Stimulated activated CD8-positive, alpha-beta memory T cell treated with anti-CD3 and anti-CD28 coated beads, Interleukin-2, amount 100 ng/mL, for 48 hours (primary cell): ENCODE measurements at places on chromosomes 1 and 21.
A peak's percentile ranks its signal among the peaks of the same experiment; 100 is the strongest.

- DNase-seq, result no peak
Observed at GRCh38 chr1:86461482-86461881, 7.2 kb upstream of the CLCA1 start.

DNA sequence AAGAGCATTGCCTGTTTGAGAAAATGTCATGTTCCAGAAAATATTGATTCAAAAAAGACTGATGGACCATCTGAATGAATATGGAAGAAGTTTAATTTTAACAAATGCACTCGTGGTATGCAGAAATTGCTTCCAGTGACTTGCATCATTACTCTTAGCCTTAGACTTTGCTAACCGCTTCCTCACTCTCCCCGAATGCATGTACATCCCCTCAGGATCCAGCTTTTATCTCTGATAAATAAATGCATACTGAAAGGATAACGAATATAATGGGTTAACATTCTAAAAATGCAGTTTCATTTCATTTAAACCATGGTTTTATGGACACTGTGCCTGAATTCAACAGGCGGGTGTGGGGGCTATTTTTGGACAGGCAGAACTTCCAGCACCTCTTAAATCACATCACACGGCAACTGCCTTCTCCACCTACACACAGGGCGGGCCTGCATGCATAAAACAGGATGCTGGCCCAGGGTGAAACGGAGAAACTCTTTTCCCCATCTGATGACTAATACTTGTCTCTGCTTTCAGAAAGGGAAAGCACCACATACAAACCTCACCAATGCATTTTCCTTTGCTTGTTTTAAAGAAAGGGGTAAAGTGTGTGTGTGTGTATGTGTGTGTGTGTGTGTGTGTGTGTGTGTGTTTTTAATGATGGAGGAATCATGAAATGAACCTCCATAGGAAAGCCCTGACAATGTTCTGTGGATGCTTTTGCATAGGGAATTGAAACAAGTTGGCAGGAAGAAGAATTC, 48.7 kb downstream of the SPAG17 start:
- peak; percentile 5 for DNase-seq

DNA sequence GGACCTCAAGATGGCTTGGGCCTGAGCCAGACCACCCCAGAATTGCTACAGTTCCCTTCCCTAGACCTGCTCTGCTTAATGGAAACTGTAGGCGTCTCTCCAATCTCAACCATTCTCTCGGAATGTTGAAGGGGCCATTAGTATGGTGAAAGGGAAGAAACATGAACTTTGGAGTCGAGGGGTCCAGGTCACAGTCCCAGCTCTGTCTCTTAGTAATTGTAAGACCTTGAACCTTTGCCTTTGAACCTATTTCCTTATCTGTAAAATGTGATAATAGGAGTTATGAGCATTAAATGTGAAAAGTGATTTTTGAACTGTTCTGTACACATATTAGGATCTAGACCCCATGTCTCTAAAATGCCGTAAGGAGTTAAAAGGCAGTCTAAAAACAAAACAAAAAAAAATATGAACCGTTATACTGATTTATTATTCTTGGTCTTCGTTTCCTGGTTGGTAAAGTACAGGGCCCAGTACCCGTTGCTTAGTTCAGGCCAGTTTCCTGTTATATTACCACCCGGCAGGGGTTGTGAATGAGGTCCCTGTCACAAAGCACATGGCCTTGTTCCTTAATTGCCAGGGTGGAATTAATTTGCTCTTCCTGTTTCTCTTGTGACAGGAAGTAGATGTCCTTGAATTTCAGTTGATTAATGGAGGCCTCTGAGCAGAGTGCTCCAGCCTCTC, 42.3 kb downstream of the TCEANC2 start:
- no peak for DNase-seq

GRCh38 chr1:209710847-209711246, 6.2 kb downstream of the HSD11B1 start:
- DNase-seq, result no peak

DNA sequence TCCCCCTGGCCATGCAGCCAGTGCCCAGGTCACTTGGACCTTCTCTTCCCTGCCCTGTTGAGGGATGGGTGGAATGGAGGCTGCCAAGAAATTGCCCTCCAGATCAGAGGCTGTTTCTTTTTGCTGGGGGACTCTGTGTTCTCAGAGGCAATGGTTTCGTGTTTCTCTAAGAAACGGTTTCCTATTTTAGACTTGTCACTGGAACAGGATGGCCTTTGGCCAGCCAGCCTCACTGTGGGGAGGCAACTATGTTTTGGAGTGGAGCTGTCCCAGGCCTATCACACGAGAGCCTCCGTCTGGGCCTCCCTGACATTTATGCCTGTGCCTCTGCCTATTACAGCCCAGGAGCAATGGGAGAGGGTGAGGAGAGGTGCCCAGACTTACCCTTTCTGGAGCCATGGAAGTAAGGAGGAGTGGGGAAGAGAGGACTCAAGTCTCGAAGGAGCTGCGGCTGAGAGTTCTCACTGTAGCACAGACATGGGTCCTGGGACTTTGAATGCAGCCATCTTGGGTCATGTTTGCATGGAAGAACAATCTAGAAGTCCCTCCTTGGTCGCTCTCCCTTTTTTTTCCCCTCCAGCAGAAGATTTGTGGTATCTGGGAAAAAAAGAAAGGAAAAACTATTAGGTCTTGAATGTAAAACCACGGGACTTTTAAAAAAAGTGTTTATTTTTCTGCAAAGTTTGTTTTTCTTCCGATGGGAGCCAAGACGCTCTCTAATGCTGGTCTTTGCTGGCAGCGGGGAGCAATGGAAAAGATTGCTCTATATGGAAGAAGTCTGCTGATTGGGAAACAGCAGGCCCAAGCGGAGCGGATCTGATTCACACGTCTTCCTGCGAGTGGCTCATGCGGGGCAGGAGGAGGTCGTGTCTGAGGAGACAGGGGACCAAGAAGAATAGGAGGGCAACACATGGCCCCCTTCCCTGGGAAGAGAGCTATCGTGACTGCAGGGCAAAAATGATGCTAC, 219.2 kb downstream of the FOXD2 start:
- DNase-seq, result no peak

- DNase-seq, result peak; percentile 70
Observed at GRCh38 chr1:44786138-44786840, 1.7 kb downstream of the BEST4 start.

GRCh38 chr1:61254634-61255357, 172.4 kb downstream of the NFIA start:
- DNase-seq, result no peak

DNA sequence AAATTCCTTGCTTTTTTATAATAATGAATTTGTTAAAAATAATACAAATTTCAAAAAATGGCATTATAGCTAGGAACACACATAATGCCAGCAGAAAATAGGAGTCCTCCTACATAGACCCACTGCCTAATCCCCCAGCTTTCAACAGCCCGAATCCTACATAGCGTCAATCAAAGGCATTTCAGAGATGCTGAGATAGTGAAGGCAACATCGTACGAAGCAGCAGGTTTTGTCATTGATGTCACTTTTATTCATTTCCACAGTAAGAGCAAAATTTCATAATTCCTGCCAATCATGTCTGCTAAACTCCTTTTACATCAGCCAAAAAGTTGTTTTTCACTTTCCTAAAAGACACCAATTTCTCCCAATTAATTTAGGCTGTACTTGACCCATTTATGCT, 94.1 kb downstream of the GREM2 start:
- DNase-seq, result no peak

DNA sequence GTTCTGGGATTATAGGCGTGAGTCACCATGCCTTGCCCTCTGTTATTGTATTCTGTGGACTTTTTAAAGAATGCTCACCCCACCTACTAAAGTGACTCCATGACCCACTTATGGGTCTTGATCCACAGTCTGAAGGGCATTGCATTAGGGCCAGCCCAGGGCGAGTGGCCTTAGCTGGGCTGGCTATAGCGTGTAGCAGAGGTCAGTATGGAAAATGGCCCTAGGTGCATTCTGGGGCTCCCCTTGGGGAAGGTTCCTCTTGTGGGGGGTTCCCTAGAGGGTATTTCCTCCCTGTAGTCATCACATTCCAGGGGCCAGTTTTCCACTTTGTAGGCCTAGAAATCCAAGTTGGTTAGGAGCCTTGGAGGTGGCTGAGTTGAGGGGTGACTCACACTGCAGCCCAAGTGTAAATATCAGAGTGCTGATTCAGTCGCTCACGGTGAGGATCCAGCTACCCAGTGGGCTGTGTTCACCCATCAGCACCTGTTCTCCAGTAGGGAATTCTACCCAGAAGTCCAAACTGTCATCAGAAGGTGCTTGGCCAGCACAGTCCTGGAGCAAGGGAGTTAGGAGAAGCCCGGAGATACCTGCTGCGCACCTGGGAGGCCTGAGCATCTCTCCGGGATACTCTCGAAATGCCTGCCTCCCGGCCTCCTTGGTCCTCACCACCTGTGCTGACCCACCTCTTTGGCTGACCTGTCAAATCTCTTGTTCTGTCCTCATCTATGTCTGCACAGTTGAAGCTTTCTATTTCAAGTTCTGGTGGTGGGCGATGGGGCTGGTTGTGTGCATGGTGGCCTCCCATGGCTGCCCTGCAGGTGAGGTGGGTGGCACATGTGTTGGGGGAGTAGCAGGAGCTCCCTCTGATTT, 52.2 kb downstream of the NENF start:
- no peak for DNase-seq

GRCh38 chr1:43438006-43438405, 15.7 kb downstream of the HYI start:
- DNase-seq, result no peak

DNA sequence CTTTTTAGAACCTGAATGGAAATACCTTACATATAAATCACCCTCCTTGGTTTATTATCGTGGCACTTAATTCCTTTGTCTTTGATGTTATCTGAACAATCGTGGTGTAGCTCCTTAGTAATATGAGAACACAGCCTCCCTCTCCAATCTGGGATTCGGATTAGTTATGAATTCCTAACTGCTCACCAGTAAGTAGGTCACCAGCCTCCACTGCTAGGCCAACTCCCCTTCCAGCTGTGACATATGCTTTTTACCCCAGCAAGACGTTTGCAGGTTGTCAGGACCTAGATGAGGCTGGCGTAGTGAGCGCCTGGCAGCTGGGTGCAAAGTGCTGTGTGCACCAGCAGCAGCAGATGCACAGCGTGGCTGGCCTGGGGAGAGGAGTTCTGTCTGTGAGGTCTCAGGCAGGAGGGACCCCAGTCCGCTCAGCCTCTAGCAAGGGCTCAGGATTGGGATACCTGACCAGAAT, 38.2 kb downstream of the NTPCR start:
- DNase-seq, result no peak

DNA sequence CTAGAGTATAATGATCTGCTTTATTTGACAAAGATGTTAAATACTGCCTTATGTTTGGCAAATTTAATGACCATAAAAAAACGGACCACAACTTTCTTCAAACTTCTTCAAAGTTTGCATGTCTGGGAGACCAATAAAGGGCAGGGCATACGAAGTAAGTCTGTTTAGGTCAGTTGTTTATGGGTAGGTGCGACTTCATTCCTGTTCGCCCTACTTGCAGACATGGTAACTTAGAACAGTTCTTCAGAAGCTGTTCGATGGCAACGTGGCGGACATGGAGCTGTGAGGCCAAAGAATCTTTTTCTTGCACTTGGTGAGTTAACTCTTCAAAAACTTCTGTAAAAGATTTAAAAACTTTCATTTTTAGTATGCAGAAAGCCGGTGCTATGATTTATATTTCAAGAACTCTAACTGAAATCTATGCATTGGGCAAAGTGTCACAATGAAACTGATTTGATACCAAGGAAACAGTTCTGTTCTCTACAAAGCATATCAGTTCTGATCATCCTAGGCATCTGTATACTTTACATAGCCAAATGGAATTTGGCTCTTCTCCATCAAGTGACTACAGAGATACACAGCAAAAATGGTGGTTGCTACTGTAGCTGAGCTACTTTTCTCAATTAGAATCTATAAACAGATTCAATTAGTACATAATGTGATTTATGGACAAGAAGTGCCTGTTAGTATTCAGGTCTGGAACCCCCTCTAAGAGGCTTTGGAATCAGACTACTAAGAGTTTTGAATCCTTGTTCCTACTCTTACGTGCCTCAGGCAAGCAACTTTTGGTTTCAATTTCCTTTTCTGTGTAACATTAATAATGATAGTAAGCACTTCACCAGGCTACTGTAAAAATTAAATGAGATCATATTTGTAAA, 25.7 kb downstream of the C21orf91 start:
- DNase-seq, result no peak

DNA sequence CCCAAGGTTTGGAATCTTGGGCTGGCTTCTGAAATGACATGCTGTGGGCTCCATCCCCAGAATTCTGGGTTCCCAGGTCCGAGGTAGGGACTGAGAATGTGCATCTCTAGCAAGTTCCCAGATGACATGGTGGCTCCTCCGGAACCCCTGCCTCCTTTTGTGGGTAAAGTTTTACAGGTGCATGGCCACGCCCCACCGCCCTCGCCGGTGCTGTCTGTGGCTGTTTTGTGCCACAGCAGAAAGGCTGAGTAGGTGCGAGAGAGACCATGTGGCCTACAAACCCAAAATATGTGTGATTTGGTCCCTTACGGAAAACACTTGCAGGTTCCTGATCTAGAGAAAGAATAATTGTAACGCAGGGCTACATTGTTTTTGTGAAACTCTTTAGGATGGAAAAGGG, 30.9 kb downstream of the SKI start:
- DNase-seq, result no peak

DNA sequence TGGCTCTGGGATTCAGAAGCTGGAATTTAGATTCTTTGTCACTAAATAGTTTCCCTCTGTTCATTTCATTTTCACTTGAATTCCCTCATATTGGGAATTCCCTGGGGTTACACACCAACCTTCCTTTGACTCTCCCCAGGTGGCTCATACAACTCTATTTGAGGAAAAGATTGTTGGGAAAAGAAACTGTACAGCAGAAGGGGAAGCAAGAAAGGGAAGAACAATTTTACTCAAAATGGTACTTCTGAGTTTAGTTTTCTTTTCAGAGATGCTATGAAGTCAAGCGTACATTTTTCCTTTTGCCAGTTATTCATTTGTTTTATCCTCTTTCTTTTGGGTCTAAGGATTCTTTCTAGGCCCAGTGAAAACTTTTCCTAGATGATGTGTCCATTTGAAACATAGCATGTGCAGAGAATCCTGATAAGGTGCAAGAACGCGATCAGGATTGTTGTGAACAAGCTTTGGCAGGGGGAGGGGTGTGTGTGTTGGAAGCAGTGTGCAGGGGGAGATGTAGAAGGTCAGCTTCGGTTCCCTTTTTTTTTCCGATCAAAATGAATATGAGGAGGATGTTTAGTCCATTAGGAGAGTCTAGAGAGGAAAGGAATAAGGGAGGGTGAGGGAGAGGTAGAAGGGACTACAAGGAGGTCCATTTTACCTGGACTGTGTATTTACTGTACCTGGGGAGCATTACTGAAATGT, 26.8 kb upstream of the CD1D start:
- no peak for DNase-seq

DNA sequence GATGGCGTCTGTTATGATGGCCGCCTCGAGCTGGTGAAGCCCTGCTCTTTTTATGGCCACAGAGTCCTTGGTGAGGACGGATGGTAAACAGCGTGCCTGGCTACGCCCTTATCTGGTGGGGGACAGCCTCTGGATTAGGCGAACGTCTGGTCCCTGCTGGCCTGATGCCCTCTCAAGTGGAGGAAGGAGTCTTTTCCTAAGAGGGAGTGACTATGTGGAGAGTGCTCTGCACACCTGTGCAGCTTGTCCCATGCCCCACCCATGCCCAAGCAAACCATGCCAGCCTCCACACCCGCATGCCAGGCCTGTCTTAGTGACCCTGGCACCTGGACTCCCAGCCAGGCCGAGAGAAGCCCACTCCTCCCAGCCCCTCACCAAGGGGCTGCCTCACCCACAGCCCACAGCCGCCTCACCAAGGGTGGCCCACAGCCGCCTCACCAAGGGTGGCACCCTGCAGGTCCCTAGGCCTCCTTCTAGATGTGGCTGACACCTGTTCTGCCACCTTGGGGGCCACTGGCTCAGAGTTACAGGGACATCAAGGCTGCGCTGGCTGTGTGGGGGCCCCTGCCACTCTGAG, 40.2 kb downstream of the WNT9A start:
- no peak for DNase-seq

- DNase-seq, result no peak
Observed at GRCh38 chr1:36055706-36056105, 28.2 kb upstream of the TEKT2 start.
